ENCODE measurements at places on chromosomes 12 and 14.

DNA sequence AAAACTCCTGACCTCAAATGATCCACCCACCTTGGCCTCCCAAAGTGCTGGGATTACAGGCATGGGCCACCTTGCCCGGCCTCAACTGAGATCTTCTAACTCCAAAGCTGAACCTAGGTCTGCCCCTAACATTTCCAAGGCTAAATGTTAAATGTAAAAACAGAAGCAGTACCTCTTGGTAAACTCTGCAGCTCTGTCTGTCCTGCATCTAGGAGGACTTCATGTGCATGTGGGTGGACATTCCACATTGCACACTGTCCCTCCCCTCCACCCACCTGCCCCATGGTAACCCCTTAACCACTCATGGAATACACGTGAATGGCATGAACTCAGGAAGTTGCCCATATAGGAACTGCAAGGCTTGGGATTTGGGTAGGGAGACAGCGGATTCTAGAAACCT is 33.1 kb downstream of the SNX6 start:
- ATAC-seq: no peak

- ATAC-seq: peak; percentile 60
Observed at GRCh38 chr12:57893431-57894353, 47.2 kb upstream of the CTDSP2 start.

DNA sequence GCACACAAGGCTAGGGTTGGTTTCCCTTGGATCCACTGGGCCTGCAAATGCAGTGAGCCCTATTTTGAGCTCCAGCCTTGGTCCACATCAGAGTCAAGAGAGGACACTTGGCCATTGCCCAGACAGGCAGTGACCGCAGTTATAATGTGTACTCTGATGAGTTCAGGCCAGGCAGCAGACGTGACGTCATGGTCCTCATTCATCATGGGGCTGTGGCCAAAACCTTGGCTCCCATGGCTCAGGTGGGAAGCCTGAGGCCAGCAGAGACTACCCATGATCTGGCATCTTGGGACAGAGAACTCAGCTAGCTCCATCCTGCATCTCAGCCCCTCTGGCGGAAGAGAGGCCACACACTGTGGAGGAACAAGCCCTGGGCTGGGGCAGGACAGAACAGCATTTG is 16.4 kb downstream of the TMEM63C start:
- no peak for ATAC-seq

GRCh38 chr12:64713376-64713775 is 45.8 kb downstream of the GNS start:
- ATAC-seq: no peak

GRCh38 chr14:55851301-55851700 is 266.9 kb upstream of the PELI2 start:
- peak; percentile 7 for ATAC-seq

GRCh38 chr12:121400332-121401139 is 618 bp downstream of the RNF34 start:
- ATAC-seq: peak; percentile 54

GRCh38 chr12:49979016-49979586 is 6.4 kb downstream of the AQP6 start:
- ATAC-seq: peak; percentile 38

- ATAC-seq: no peak
Observed at GRCh38 chr12:25699454-25699853, 146.4 kb upstream of the LMNTD1 start.

- ATAC-seq: peak; percentile 27
Observed at GRCh38 chr14:72256055-72256454, 323.8 kb downstream of the RGS6 start.

DNA sequence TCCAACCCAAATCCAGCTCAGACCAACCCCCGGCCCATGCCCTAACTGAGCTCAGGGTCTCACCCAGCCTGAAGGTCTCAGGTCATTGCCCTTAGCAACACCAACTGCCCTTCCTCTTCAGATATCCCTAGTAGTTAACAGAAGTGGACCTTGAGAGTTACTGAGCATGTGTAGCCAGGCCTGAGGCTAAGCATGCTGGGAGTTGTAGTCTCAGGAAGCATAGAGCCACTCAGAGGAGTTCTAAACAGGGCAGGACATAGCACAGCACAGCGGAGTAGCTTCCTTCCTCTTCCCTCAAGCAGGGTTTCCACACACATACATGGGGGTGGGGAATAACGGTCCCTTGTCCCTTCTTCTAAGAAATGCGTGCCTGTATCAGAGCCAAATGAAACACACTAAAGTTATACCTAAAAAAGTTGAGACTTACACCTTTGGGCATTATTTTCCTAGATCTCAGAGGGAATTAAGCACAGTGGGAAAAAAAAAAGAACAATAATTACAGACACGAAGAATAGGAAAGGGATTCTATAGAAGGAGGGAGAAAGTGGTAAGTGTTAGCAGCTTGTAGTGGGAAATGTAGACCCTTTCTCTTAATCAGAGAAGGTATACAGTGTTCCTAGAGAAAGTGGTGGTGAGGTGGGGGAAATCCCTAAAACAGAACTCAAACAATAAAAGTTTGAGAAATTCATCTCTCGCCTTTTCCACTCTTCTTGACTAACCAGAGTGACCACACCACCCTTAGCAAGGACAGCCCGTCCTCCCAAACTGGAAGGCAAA is 4.4 kb downstream of the KMT2D start:
- ATAC-seq: peak; percentile 28

DNA sequence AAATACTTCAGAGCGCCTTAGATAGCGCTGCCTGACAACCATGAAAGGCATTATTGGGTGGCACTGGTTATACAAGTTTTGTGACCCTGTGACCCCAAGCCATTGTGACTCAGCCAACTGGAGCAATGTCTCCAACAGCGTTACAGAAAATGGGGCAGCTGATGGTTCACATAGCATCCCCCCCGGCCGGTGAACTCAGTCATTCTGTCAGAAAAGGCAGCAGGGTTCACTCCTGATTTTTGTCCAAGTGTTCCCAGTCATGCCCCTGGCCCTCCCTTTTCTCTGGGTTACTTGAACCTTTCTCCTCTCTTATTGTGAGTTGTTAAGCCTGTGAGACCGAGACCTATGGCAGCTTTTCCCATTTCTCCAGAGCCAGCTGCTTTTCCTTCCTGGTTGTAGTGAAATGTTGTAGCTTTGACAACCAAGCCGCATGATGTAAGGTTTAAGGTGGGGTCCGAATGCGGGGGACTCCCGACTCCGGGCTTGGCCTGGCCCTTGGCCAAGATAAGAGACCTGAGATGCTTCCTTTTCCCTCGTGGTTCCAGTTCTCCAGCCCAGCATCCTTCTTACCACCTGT is 22.0 kb downstream of the CD9 start:
- ATAC-seq: peak; percentile 49

DNA sequence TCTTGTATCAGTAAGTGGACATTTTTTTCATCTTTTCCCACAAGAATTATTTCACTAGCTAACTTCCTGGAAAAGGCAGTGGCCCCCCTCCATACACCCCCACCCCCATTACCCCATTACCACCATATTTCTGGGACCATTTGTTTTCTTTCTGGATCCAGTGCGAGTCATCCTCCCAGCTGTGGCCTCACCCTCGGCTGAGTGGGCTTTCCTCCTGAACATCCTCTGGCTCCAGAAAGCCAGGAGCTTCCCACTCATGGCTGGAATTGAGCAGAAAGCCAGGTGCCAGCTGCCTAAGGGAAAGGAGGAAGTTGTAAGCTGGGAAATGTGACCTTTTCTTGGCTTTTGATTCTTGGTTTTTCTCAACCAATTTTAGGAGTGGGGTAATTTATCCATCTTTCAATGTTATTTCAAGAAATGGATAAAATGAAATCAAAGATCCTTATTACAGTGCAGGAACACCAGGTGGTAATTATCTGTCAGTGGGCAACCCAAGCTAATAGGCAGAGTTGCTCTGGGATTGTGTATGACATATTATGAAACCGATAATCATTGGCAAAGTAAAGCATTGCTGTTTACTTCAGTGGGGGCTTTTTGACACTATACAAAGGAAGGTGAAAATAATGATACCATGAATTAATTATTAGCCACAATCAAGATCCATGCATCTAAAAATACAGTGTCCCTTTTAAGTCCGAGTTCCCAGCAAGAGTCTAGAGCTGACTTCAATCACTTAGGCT is 124.6 kb downstream of the KICS2 start:
- ATAC-seq: no peak

DNA sequence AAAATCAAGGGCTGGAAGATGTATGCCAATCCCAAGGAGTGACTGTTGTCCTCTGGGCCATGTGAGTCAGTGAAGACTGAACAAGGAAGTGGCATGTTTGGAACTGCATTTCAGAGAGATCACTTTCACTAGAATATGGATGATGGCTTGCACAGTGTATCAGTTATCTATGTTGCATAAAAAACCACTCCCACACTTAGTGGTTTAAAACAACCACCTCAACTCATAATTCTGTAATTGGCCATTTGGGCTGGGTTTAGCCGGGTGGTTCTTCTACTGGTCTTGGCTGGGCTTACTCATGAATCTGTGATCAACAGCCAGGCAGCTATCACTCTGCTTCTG is 15.4 kb downstream of the BDKRB1 start:
- ATAC-seq: peak; percentile 17

DNA sequence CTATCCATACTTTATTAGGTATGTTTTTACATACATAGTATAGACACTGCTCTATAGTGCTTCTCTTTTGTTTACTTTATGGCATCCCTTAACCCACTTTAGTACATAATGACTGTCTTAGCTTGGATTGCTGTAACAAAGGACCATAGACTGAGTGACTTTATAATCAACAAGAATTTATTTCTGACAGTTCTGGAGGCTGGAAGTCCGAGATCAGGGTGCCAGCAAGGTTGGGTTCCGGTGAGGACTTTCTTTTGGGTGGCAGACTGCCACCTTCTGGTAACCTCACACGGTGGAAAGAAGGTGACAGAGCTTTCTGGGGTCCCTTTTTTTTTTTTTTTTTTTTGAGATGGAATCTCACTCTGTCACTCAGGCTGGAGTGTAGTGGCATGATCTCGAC is 48.6 kb upstream of the PPM1H start:
- ATAC-seq: no peak

GRCh38 chr14:105317546-105317945 is 3.0 kb downstream of the PACS2 start:
- ATAC-seq: no peak

GRCh38 chr14:100047600-100047999 is 17.6 kb upstream of the EVL start:
- no peak for ATAC-seq

DNA sequence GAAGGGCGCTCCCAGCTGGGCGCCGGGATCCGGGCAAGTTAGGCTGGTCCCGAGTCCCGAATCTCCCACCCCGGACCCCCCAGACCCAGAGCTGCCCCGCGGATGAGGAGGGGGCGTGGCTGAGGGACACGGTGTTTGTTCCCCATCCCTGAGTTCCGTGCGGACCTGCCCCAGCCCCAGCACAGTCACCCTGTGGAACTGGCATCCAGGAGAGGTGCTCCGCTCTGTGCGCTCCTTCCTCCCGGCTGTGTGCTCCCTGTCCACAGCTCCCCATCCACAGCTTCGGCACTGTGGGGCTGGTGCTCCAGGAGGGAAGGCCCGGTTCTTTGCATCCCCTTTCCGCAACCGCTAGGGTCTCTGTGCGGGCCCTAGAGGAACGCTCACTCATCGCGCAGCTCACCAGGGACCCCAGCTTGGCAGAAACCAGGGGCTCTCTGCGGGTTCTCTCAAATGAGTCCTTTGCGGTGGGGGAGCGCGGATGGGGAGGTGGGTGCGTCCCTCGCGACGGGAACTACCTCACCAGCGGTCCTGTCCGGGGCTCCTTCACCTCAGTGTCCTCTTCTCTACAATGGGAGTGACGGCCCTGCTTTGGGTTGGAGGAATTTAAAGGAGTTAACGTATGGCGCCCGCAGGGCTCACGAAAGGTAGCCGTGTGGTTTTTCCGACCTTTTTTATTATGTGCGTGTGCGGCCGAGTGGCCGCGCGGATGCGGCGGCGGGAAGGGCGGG is 845 bp downstream of the TMEM132C start:
- ATAC-seq: no peak

DNA sequence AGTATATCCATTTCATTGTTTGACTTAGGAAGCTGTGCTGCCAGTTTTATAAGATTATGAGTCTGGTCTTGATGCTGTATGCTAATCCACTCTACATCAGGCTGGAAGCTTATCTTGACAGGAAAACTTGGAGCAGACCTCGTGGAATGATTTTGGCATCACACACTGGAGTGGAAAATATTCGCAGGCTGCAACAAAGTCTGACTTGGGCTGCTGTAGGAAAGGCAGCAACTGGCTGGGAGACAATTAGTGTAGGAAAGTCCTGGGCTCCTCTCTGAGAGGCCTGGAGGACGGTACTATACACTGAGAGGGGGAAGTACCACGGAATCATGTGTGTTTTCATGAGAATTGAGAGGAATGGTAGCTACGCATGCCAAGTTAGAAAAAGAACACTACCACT is 383.7 kb downstream of the ETNK1 start:
- ATAC-seq: no peak

GRCh38 chr12:49869816-49870500 is 27.1 kb upstream of the BCDIN3D start:
- ATAC-seq: no peak

DNA sequence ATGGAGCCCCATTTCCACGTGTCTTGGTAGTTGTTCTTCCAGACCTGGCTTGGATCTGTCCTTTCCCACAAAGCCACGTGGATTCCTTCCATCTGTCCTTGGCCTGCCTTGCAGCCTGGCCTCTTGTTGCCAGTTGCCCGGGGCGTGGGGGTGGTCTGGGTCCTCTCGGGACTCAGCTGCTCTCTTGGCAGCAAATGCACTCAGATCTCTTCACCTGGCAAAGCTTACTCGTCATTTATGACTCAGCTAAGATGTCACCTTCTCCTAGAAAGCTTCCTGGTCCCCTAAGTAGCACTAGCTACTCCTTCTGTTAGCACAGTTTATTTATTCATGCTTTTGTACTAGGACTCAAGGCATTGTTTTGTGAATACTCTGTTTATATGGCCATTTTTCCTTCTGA is 13.6 kb downstream of the PLEKHG3 start:
- no peak for ATAC-seq

DNA sequence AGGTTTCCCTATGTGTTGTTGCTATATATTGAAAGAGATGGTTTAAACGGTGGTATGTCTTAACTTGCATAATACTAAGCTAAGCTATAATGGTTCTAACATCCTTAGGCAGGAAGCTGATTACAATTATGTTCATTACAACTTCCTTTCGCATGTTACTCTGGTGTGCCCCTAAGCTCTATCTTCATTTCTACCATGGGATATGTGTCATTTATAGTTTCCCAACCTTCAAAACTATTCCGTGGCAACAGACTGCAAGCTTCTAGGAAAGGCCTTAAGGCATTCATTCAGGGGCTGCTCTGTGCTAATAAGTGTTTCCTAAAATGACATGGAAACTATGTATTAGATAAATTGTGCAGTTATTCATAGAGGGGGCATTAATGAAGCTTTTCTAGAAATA is 294.6 kb downstream of the GXYLT1 start:
- no peak for ATAC-seq

GRCh38 chr12:77120156-77121085 is 55.1 kb upstream of the E2F7 start:
- ATAC-seq: no peak

DNA sequence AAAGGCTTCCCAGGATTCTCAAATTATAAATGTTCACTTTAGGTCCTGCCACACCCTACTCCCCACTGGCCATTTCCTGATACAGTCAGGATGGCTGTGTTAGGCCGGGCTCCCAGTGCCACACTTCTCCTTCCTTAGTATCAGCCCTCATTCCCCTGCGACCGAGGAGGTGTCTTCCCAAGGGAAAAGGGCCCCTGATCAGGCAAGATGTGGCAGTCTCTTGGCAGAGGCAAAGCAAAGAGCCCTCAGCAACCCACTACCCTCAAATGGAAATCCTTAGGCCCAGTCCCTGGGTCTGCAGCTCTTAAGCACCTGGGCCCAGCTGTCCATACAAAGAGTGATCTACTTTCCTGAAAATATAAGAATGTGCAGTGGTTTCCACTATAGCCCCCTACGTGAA is 96.5 kb upstream of the VASH1 start:
- ATAC-seq: no peak

GRCh38 chr12:122681814-122682213 is 21.3 kb downstream of the HCAR2 start:
- no peak for ATAC-seq
